ENCODE measurements at places on chromosomes 16 and 17.

DNA sequence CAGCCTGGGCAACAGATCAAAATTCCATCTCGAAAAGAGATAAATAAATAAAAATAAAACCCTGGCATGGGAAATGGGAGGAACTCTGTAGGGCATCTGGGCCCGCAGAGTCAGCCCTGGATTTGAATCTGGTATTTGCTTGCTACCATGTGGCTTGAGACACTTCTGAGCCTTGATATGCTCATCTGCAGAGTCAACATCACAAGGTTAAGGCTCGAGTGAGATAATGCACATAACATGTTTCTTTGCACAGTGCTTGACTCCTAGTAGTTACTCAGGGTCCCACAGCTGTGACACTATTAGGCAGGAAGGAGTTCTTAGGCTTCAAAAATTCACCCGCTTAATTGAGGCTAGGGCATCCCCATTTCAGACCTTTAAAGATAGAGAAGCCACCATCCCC lies 21.3 kb downstream of the CDK5RAP3 start:
- peaks cover 8% of the 10 kb centered on the region for H3K27me3 ChIP-seq
- no peak overlapping the region for H3K27ac ChIP-seq
- peaks cover 7% of the 10 kb centered on the region for H3K4me1 ChIP-seq
- no peaks in the 10 kb centered on the region for H3K36me3 ChIP-seq
- H3K4me3 ChIP-seq = no peak overlapping the region

GRCh38 chr17:31015639-31016038 lies 44.8 kb downstream of the RNF135 start:
- H3K27me3 ChIP-seq = no peaks in the 10 kb centered on the region
- H3K27ac ChIP-seq = no peak overlapping the region
- no peak overlapping the region for H3K4me3 ChIP-seq
- H3K36me3 ChIP-seq = no peaks in the 10 kb centered on the region
- DNase-seq = no peak
- no peaks in the 10 kb centered on the region for H3K4me1 ChIP-seq

DNA sequence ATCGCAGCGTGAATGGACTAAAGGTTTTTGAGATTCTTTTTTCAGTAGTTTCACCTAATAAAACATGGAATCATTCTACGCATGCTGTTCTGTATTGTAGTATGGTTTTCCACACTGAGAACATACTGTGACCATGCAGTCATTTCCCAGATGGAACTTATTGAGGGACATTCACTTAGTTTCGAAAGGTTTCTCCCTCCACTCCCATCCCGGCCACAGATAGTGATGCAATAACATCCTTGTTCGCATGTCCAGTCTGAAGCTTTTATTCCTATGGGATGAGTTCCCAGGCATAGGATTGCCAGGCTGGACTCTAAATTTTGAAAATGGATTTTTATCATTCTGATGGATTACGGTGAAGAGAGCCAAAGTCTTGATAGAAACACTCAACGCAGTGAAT lies 420.4 kb downstream of the WWOX start:
- H3K36me3 ChIP-seq = no peaks in the 10 kb centered on the region
- no peak for DNase-seq
- H3K27me3 ChIP-seq = no peaks in the 10 kb centered on the region
- peaks cover 6% of the 10 kb centered on the region for H3K4me1 ChIP-seq
- H3K4me3 ChIP-seq = no peak overlapping the region

DNA sequence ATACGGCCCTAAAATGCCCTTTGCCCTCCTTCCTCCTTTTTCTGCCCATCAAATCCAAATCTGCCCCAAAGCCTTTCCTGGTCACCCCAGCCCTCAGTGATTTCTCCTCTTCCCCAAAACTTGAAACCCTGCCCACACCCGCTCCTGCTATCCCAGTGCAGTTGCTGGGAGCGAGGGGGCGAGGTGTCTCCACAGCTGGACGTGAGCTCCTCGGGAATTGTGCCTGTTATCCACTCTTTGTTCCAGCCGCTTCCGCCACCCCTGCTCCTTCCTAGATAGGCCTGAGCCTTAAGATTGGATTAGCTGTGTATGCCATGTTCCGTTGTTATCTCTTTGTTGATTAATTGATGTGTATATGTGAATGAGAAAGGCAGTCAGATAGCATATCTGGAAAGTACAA lies 2.6 kb upstream of the KRT35 start:
- H3K4me3 ChIP-seq = no peak overlapping the region
- no peaks in the 10 kb centered on the region for H3K27me3 ChIP-seq
- no peak for DNase-seq
- H3K27ac ChIP-seq = no peak overlapping the region
- H3K36me3 ChIP-seq = no peaks in the 10 kb centered on the region

GRCh38 chr16:79069121-79069520 lies 531.4 kb downstream of the MAF start:
- no peaks in the 10 kb centered on the region for H3K36me3 ChIP-seq
- H3K4me1 ChIP-seq = no peaks in the 10 kb centered on the region
- H3K27me3 ChIP-seq = no peaks in the 10 kb centered on the region
- DNase-seq = no peak
- no peak overlapping the region for H3K27ac ChIP-seq

- H3K27me3 ChIP-seq = no peaks in the 10 kb centered on the region
- no peak for DNase-seq
- peaks cover 34% of the 10 kb centered on the region for H3K4me1 ChIP-seq
- H3K27ac ChIP-seq = no peak overlapping the region
- H3K4me3 ChIP-seq = no peak overlapping the region
- peaks cover 27% of the 10 kb centered on the region for H3K36me3 ChIP-seq
Observed at GRCh38 chr16:89350701-89351380, 133.3 kb downstream of the ZNF778 start.

- H3K27ac ChIP-seq = no peak overlapping the region
- H3K4me1 ChIP-seq = no peaks in the 10 kb centered on the region
- no peaks in the 10 kb centered on the region for H3K27me3 ChIP-seq
- H3K4me3 ChIP-seq = no peak overlapping the region
Observed at GRCh38 chr16:21097151-21097550, 53.5 kb downstream of the DNAH3 start.

DNA sequence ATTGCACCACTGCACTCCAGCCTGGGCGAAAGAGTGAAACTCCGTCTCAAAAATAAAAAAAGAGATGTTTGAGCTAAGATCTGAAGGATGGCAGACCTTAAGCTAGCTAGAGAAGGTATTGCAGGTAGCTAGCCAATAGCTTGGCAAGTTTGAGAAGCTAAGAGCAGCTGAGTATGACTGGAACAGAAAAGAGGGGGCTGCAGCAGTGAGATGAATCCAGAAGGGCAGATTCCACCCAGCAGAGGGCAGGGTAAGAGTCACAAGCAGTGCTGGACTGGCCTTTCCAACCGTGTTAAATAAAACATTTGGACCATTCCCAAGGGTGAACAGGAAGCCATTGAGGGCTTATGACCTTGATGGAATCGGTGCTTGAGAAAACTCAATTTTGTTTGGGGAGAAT lies 5.7 kb upstream of the PHAF1 start:
- H3K4me1 ChIP-seq = peaks cover 15% of the 10 kb centered on the region
- no peak overlapping the region for H3K4me3 ChIP-seq
- no peaks in the 10 kb centered on the region for H3K27me3 ChIP-seq
- no peak for DNase-seq

DNA sequence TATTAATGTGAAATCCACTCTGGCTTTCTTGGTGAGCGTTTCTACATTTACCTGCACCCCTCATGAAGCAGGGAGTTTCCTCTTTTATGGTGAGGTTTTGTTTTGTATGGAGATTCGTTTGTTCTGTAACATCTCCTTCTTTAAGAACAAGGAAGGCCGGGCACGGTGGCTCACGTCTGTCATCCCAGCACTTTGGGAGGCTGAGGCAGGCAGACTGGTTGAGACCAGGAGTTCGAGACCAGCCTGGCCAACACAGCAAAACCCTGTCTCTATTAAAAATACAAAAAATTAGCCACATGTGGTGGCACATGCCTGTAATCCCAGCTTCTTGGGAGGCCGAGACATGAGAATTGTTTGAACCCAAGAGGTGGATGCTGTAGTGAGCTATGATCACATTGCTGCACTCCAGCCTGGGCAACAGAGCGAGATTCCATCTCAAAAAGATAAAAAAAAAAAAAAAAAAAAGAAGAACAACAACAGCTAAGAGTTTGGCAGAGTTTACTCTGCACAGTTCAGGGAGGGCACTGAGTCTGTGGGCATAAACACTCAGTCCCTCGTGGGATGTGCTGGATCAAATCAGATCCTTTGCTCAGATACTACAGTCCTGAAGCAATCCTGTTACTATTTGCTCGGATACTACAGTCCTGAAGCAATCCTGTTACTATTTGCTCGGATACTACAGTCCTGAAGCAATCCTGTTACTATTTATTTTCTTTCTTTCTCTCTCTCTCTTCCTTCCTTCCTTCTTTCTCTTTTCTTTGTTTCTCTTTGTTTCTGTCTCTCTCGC lies 28.9 kb downstream of the ADCY9 start:
- no peak overlapping the region for H3K4me3 ChIP-seq
- DNase-seq = no peak
- H3K36me3 ChIP-seq = no peaks in the 10 kb centered on the region

GRCh38 chr16:66256919-66257318 lies 109.6 kb upstream of the CDH5 start:
- no peaks in the 10 kb centered on the region for H3K36me3 ChIP-seq
- no peak for DNase-seq
- H3K27me3 ChIP-seq = no peaks in the 10 kb centered on the region
- H3K4me3 ChIP-seq = no peak overlapping the region
- H3K4me1 ChIP-seq = no peaks in the 10 kb centered on the region

GRCh38 chr17:70067134-70067533 lies 7.9 kb upstream of the KCNJ16 start:
- no peaks in the 10 kb centered on the region for H3K36me3 ChIP-seq
- H3K4me3 ChIP-seq = no peak overlapping the region
- H3K27me3 ChIP-seq = no peaks in the 10 kb centered on the region
- no peak for DNase-seq
- no peak overlapping the region for H3K27ac ChIP-seq
- H3K4me1 ChIP-seq = no peaks in the 10 kb centered on the region

Measured in spleen (tissue), 13 donors.